ENCODE measurements at places on chromosomes 4 and X.

- no peak for DNase-seq
Measured at GRCh38 chr4:15868111-15868510, 70.4 kb downstream of the FGFBP1 start.

DNA sequence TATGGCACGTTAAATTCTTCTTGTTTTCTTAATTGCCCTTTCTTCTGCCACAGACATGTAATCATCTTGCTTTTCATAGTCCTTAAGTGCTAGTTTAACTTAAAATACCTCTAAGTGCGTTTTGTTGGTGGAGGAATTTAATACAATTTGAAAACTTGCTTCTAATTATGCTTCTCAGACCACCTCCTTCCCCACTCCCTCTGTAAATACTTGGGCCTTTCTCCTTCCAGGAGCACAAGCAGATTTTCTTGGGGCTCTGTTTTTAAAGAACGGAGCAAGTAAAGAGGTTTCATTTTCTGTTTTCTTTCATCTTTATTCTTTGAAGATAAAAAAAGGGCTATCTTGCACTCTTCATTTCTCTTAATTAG, 559 bp upstream of the PCDH18 start:
- no peak for DNase-seq

- DNase-seq, result no peak
Measured at GRCh38 chr4:184349283-184350039, 124.9 kb downstream of the IRF2 start.

- peak; percentile 6 for DNase-seq
Measured at GRCh38 chr4:128574706-128575105, 234.8 kb upstream of the JADE1 start.

DNA sequence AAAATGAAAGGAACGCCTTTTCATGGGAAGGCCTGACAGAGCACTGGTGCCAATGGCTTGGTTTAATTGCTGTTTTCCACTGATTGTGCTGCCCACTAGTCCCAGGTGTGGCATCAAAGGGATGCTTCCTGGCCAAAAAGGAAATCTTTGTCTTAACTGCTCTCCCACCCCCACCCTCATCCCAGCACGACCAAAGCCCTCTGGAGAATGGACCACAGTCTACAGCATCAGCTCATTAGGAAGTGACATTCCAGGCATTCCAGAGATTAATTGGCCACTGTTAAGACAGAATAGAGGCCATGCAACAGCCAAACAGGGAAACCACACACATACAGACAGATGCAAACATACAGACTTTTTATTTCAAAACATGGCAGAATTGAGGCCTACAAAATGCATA, 143.2 kb downstream of the LHFPL1 start:
- no peak for DNase-seq

- no peak for DNase-seq
Measured at GRCh38 chrX:95156566-95156965, 1482.6 kb downstream of the FAM133A start.

DNA sequence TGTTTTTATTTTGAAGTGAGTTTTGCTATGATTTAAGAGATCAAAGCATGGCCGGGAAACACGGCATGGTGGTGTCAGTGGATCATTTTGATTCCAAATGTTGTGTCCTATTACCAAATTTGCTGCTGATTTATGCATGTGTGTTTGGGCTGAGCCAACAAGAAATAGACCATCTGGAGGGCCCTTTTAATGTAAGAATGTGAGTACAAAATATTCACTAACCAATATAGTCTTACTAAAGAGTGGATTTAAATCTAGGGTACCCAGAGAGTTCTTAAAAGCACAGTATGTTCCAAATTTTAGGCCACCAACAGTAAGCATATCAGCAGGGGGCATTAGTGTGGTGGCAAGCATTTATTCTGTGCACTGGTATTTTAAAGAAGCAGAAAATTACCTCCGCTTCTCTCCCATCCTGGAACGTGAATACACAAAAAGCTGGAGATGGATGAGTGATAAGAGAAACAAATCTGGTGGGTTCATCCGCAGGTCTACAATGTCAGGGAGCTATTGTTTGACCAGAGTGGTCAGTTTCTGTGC, 444.4 kb upstream of the IGFBP7 start:
- DNase-seq, result no peak

DNA sequence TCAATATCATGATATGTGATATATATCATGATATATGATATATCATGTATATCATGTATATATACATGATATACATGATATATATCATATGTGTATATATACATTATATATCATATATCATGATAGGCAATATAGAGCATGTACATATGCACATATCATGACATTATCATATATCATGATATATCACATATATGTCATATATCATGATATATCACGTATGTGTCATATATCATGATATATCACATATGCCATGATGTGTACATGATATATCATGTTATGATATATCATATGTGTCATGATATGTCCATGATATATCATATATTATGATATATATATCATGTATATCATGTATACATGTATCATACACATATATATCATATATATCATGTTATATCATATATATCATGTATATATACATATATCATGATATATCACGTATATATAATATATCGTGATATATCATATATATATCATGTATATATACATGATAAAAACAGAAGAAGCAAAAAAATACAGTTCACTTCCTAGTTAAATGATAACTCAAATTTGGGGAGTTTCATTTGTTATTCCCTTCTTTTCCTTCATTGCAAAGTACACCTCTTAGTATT, 670.1 kb upstream of the EPHA5 start:
- DNase-seq, result no peak

All from substantia nigra (tissue), 51 donors.